ENCODE measurements at places on chromosomes 3 and 15.

GRCh38 chr3:81953111-81953510 is 191.7 kb upstream of the GBE1 start:
- DNase-seq = no peak

DNA sequence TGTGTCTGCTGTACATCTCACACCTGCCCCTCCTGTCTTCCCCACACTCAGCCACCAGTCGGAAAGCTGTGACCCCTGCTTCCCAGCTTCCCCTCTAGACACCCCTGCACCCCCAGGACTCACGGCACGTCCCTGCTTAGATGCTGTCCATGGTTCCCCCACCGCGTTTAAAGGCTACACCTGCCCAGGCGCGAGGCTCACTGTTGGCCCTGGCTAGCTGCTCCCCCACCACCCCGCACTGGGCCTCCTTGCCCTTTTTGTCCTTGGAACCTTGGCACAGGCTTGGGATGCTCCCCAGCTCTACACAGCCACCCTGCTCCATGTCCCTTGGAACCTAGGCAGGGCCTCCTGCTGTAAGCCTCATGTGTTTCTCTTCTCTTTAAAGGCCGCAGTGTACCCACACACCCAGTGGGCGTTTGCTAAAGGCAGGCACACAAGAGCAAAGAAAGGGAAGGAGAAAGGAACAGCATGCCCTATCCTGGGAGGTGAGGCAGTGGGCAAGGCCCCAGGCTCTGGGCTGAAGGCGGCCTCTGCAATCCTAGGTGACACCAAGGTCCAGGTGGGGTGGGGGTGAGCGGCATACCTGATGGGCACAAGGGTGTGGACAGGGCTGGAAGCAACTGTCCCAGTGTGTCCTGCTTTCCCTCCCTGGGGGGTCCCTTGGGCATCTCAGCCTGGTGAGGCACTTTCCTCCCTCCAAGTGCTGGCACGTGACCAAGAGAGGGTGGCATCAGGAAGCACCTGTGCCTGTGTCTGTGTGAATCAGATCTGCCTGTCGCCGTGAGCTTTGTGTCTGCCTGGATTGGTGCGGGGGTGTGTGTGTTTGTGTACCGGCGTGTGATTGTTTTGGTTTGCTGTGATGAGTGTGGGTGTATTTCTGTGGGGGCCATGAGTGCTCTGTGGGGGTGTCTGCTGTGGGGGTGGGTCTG is 54.4 kb downstream of the TPRA1 start:
- DNase-seq = no peak

DNA sequence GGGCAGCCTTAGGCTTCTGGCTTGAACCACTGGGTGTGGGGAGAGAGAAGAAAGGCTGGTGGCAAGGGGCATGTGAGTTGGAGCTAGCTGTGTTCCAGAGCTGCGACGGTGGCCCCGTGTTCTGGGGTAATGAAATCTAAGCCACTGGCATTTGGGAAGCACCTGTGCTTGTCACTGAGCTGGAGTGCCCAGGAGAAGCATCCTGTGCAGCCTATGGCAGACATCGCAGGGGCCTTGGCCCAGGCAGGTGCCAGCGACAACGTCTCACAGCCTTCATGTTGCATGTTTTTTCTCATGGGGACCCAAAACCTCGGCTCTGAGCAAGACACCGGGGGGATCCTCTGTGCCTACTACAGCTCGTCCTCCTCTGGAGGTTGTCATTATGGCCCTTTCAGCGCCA is 91.1 kb upstream of the PLXNA1 start:
- DNase-seq = no peak

GRCh38 chr3:101544161-101544850 is 17.4 kb upstream of the TRMT10C start:
- no peak for DNase-seq

DNA sequence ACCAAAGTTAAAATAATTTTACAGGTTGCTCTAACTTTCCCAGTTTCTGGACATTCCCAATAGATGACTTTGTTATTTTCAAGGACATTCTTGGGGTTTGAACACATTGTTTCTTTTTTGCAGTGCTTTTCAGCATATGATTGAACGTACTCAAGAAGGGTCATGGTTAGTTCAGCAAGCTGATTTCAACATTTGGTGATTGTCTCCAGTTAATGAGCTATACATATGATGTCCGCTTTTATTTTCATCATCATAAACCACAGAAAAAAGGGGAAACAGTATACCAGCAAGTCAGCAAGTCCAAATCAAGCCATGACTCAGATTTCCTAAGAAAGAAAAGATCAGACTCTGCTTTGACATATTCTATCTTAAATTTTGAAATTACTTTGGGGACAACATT is 69.4 kb downstream of the B3GALNT1 start:
- no peak for DNase-seq

DNA sequence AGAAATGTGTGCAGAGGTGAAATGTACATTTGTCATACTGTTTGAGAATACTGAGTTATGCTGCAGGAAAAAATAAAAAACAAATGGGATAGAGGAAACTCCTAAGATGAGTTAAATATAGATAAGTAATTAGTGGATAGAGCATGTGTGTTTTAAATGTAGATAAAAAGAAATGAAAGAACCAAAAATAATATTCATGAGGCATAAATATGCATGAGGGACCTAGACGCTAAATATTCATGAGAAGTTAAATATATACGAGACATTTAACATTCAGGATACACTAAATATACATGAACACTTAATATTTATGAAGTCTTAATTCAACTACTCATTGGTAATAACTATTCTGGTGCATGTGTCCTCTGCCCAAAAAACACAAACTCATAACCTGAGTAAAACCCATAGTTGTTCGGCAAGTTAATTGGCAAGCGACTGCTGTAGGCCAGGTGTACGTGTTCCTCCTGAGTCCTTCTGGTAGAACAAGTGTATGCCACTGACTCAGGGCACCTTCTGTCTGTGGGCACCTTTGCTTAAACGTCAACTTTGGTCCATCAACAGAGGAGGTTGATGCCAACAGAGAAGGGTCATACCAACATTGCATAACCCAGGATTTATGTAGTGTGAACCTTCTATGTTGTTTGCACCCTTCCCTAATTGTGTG is 24.5 kb upstream of the DENND6A start:
- DNase-seq = no peak

- DNase-seq = peak; percentile 25
Observed at GRCh38 chr3:51703068-51703760, 3.7 kb upstream of the GRM2 start.

DNA sequence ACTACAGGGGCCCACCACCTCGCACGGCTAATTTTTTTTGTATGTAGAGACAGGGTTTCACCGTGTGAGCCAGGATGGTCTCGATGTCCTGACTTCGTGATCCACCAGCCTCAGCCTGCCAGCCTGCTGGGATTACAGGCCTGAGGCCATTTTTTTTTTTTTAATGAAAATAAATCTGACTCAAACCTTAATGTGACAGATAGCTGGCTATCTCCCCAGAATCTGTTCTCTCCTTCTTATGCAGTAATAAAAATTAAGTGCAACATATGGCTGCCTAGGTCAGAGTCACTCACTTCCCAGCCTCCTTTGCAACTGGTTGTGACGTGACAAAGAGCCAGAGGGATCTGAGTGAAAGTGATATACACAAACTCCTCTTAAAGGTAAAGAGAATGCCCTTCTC is 53.0 kb downstream of the ZNF148 start:
- no peak for DNase-seq

DNA sequence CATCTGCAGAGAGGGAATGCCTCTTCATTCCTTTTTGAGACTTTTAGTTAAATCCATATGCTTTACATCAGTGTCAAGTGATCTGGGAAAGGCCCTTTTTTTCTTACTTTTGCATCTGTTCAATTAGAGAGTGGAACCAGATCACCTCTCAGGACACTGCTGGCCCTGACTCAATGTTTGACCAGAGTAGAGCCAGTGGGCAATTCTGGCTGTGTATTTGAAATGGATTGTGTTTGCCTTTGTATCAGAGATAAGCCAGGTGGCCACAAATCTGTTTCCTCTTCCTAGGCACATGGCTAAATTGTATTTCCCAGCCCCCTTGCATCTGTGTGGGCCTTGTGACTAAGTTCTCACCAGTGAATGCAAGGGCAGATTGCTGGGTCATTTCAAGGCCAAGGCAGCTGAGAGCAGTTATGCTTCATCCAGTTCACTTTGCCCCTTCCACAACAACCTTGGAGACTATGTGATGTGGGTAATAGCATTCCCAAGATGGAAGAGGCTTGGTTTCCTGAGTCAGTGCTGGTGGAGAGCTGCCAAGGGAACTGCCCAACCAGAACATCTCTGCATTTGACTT is 75.6 kb upstream of the CACNA2D3 start:
- DNase-seq = no peak

- DNase-seq = no peak
Observed at GRCh38 chr3:179881791-179882190, 154.9 kb downstream of the PEX5L start.

DNA sequence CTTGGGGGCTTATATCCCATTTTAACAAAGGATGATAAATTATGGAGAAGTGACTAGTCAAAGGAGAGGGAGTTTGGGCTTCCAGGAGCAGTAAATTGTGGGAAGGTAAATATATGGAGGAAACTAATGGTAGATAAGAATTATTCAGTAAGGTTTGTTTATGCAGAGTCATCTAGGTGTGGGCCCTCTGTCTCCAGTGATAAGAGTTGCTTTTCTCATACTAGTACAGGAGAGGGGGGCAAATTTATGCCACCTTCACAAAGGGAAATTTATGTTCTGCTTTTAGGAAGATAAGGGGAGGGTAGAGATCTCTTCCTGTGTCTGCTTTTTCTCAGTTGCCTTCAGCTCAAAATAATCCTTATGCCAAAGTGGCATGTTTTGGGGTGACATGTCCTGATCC is 383.7 kb upstream of the PPP2R3A start:
- DNase-seq = no peak

Data from aorta (tissue), 5 donors.